Activated CD4-positive, alpha-beta T cell treated with anti-CD3 and anti-CD28 coated beads, Interleukin-2, amount 50 U/mL, for 4 hours (primary cell): ENCODE measurements at places on chromosomes 16 and 17.
A peak's percentile ranks its signal among the peaks of the same experiment; 100 is the strongest.

- DNase-seq: no peak
These were observed 24.8 kb upstream of the CSNK2A2 start for GRCh38 chr16:58222532-58223316.

GRCh38 chr17:5526821-5527598 lies 40.6 kb downstream of the MIS12 start:
- peak; percentile 45 for DNase-seq

- DNase-seq: no peak
These were observed 8.2 kb downstream of the NPTX1 start for GRCh38 chr17:80468242-80468641.

- DNase-seq: no peak
These were observed 56.2 kb downstream of the MAP2K6 start for GRCh38 chr17:69470702-69471101.

- no peak for DNase-seq
These were observed 502.1 kb downstream of the GRIN2A start for GRCh38 chr16:9680019-9680655.

GRCh38 chr17:42850954-42851353 lies at the start of gene AOC3:
TSS of gene AOC3 (plus strand) at chr17:42851199. CDS start at chr17:42851344, 145 bp downstream.
- DNase-seq: no peak

GRCh38 chr17:69134112-69134511 lies 7.6 kb downstream of the ABCA6 start:
- DNase-seq: no peak

GRCh38 chr17:47686276-47686635 lies 7.7 kb upstream of the TBKBP1 start:
- no peak for DNase-seq

DNA sequence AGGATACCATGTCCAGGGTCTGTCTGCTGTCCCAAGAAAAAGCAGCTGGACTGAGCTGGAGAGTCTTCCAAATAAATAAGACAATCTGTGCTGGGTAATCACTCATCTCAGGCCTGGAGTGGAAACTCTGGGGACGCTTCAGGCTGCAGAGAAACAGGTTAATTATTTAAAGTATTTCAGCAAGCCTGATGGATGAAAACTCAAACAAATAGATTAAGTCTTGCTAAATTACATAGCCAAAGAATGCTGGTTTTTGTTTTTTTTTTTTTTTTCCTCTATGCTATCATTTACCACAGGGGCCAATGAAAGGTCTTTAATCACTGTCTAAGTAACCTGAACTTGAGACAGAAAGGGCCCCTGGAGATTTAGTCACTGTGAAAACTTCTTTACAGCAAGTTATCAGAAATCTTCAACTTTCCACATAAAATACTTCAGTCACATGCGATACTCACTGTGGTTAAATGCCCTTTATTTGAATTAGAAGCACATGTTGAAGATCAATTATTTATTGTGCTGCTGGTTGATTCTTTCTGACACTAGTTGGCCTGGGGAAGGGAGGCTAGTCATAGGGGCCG lies 31.0 kb upstream of the KCNJ2 start:
- DNase-seq: no peak

DNA sequence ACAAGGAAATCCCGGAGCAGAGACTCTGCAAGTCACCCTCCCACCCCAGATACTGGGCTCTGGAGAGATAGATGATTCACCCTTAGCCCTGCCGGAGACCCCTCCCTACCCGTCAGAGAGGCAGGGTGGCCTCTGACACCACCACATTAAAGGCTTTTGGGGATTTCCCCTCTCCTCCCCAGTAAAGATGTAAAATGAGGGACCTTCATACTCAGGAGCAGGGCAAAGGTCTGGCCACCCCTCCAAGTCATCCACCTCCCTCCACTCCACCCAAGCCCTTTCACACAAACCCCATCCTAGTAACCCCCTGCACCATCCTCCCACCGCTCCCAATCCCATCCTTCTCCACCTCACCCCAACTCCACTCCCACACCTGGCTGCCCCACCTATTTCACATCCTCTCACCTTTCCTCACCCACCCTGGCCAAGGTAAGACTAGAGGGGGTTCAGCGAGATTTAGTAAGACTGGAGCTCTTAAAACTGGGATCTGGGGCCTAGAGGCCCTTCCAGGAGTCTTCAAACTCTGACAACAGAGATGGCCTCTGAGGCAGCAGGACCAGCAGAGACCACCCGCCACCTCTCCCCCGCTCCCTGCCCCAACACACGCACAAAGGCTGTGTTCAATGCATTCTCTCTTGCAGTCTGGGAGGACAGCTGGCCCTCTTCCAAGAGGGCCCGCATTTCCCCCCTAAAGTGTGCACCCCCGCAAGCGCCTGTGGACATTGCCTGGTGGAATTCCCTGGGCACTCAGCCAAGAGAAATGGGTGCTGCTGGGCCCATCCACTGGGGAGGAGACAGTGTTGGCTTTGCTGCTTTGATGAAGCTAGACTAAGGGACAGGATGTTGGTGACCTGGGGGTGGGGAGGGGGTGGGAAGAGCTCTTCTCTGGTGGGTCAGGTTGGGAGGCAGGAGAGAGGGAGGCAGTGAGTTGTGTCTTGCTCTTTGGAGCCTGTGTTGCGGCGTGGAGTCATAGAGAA lies 1.1 kb downstream of the ABAT start:
- DNase-seq: peak; percentile 59

DNA sequence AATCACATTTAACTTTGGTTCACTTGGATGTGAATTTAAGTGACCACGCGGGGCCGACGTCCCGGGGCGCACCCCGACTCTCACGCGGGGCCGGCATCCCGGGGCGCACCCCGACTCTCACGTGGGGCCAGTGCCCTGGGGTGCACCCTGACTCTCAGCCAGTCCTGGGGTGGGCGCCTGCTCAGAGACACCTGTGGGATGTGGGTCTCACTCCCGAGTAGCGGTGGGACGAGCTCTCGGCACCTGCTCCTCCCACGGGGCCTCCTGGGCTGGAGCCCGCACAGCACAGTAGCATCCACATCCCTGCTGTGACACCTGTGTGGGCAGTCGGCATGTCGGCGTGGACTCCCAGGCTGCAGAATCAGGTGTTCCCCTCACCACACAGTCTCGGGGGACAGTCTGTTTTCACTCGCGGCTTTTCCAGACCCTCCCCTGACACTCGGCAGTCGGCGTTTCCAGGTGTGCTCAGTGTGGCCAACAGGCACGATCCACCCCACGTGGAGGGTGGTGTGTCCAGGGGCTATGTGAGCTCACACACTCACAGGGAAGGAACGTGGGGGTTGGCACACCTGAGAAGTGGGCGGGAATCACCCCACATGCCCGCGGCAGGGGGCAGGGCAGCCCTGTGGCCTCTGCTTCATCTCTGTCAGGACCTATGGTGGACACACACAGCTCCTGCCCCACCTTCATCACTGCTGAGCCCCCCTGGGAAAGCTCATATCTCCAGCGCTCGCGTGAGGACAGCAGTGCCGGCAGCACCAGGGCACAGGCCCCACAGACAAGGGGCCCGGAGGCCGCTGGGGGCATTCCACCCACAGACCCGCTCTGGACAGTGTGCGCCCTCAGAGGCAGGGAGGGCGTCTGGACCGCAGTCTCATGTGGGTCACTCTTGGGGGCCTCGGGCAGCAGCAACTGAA lies 51.8 kb downstream of the LMF1 start:
- no peak for DNase-seq

DNA sequence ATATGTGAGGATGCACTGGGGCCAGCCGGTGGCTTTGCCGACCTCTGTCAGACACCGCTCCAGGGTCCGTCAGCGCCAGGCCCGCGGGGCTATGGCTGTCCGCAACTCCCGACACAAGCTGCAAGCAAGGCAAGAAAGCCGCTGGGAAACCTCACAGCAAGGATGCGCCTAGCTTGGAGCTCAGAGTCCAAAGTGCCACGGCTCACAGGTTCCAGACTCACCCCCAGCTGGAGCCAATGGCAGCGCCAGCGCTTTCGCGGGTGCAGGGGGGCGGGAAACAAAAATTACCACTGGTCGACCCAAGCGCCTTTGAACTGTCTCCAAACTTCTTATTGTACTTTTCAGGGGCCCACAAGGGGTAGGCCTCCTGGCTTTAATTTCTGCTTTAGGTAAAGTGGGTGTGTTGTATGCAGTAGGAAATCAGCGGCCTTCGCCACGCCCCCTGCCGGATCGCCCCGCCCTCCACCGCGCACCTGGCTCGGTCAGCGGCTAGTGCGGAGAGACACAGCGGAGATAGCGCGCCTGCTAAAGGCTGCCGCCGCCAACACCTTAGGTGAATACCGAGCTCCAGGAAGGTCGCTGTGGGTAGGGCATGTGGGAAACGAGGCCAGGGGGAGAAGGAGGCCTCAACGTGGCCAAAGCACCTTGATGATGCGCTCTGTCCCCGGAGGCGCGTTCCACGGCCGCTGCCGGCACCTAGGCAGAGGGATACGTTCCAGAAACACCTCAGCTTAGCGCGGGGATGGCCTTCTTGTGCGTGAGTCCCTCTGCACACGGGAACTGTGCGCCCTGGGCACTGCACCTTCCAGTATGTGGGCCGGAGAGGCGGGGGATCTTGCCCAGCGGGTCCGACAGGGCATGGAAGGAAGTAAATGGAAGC lies 61.0 kb upstream of the RBL2 start:
- peak; percentile 84 for DNase-seq

- DNase-seq: peak; percentile 24
These were observed 20.6 kb upstream of the MAPT start for GRCh38 chr17:45873728-45874127.

GRCh38 chr17:46984341-46984740 lies 5.3 kb upstream of the RPRML start:
- no peak for DNase-seq

DNA sequence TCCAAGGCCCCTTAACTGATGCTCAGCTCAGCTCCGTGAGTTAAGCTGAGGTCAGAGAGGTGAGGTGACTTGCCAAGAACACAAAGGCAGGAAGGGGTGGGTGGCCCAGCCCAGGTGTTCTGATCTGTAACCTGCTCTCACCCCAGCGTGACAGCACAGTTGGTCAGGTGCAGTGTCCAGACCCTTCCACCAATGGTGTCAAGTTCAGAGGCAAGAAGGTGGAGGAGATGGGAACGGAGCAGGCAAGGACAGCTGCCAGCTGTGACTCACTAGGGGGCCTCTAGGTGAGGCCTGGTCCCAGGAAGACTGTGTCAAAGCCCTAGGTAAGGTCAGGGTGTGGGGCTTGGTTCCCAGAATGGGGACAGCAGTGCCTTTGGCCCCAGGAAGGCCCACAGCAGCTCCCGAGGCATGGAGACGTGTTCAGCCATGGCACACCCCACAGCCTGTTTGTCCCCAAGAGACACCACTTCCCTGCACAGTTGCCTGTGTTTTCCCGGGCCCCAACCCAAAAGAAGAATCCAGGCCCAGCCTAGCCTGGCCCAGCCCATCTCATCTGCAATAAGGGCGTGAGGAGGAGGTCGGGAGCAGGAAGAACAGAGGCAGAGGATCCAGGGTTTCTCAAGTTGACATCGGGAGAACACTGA lies 7.2 kb downstream of the WFIKKN2 start:
- no peak for DNase-seq

DNA sequence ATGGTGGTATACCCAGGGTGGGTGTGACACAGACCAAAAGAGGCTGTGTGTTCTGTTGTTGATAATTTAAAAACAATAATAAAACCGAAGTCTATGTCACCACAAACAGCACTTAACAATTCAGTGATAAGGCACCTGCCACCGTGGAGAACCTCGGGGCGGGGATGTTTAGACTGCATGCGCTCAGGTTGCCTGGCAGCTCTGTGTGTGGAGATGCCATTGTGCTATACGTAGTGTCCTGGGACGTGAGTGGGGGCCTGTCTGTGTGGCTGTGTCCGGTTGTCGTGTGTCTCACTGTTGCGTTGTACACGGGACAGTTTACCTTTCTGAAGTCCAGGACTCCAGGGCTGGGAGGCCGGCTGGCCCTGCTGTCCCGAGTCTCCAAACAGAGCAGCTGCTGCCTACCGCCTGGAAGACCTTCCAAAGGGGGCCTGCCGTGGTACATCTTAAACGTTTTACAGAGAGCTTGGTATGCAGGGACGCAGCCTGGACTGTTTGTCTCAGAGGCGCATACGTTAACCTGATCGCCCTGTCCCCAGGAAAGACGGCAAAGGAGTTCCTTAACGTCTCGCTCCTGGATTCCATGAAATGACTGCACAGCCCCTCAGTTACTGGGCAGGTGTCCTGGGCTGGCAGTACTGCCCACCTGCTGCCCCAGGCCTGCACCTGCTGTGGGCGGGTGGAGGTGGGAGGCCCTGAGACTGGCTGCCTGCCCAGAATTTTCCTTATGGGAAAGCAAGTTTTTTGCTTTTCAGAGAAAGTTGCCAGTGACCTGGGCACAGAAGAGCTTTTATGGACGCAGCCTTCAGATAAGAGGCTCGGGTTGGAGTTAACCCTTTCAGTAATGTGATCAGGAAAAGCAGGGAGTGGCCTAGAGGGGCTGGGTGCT lies 19.0 kb downstream of the SPIRE2 start:
- no peak for DNase-seq

DNA sequence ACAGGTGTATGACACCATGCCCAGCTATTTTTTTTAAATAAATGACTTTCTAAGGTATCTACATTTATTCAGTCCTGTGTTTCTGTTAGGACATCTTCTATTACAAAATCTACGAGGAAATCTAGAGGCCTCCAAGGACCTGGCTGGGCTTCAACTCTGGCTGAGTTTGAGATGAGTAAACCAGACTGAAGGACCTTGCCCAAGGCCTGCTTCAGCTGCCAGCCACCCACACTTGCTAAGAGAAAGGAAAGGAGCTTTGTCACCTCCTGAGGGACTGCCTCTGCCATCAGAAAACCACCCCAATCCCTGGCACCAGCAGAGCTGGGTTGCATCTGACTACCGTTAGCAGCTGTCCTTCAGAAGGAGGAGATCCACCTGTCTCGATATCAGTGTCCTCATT lies 1.3 kb upstream of the MYO1D start:
- DNase-seq: no peak

- no peak for DNase-seq
These were observed 439.8 kb upstream of the DYNLRB2 start for GRCh38 chr16:80100846-80101451.

DNA sequence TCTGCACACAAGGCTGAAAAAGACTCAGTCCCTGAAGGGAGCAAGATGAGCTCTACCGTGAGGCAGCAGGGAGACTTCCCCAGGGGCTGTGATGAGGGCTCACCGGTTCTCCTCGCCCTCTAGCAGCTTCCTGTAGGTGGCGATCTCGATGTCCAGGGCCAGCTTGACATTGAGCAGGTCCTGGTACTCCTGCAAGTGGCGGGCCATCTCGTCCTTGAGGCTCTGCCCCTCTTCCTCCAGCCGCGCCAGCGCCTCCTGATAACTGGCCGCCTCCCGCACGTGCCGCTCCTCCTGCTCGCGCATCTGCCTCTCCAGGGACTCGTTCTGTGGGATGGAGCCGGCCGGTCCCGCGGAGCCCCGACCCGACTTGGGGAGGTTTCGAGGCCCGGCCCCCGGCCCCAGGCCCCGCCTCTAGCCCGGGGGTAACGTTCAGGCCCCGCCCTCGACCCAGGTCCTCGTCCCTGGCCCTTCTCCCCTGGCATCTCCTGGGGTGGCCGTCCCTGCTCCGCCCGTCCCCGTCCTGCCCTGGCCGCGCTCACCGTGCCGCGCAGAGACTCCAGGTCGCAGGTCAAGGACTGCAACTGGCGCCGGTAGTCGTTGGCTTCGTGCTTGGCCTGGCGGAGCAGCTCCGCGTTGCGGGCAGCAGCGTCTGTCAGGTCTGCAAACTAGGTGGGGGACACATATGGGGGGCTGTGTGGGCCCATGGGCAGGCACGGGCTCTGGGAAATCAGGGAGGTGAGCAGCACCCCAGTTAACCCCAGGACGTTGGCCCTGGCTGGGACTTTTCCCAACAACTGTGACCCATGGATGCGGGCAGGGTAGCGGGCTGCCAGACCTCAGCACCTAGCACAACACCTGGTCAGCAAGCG lies 3.9 kb downstream of the GFAP start:
- DNase-seq: peak; percentile 45
